Mesothelial cell of epicardium (in vitro differentiated cells): ENCODE measurements at places on chromosomes 2 and 18. TPM values are rescaled to one million over a fixed set of nuclear protein-coding genes. Genes with fewer than 3 reads are reported as not detected.

GRCh38 chr2:164044622-164045021 is 308.8 kb upstream of the FIGN start:
- no peak for DNase-seq

DNA sequence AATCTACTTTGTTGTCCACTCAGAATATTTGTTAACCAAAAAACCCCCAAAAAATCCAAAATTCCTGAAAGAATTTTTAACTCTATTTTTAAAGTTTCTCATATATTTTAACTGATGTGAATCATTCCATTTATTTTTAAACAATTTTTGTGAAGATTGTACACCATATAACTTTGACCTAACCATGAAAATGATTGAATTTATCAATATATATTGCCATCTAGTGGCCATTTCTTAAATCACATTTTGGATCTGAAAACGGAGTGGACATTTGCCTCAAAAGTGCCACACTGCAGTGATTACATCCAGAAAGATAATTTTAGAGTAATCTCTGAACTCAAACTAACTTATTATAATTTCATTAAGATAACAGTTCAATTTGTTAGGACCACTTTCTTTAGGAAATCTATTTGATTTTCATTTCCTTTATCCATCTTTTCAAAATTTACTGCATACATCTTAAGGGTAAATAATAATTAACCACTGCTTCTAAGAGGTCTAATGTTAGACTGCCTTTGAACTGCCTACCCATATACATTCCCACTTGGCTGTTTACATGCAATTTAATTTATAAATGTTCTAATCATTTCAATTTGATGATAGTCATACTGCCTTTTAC is 71.1 kb downstream of the DSC3 start:
- DNase-seq: no peak

Gene DQX1
- total RNA-seq: 0.16 to 0.42 TPM (median 0.29 TPM) in 3 replicates

DNA sequence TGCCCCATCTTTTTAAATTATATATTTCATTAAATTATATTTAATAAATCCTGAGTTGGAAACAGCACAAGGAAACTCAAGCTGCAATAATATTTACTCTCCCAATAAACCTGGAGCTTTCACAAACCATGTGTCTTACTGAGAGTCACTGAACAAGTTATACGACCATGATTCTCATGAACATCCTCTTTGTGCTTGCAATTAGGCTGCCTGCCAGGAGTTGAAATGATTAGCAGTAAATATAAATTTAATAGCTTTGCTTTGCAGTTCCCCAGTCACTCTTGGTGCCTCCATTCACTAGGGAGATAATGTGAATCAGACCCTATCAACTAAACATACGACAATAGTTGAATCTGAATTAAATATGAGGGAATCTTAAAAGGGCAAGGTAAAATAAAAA is 905.1 kb downstream of the NRXN1 start:
- DNase-seq: no peak

Gene MOCOS
- 2.2 to 3.2 TPM (median 3.2 TPM) in 3 replicates for total RNA-seq

DNA sequence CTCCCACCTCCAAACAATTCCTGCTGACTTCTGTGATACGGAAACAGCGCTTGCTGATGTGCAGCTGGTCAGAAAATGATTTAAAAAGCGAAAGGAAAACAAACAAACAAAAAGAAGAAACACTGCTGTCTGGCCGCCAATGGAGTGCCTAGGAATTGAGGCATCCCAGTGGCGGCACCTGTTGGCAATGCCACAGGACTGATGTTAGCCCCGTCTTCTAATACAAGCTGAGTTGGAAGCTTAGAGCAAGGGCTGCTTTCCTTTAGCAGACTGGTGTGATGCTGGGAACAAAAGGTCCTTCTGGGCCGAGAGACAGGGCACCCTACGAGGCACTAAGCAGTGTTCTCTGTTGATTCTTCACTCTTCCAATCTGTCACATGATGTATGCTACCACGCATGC is 163.6 kb upstream of the REV1 start:
- DNase-seq: no peak

GRCh38 chr2:82667491-82667890 is 1791.6 kb downstream of the SUCLG1 start:
- DNase-seq: no peak

GRCh38 chr2:226190479-226191252 is 609.0 kb downstream of the IRS1 start:
- DNase-seq: no peak

DNA sequence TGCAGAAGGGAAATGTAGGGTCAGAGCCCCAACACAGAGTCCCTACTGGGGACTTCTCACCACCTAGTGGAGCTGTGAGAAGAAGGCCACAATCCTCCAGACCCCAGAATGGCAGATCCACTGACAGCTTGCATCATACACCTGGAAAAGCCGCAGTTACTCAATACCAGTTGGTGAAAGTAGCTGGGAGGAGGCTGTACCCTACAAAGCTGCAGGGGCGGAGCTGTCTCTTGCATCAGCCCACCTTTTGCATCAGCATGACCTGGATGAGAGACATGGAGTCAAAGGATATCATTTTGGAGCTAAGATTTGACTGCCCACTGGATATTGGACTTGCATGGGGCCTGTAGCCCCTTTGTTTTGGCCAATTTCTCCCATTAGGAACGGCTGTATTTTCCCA is 237.3 kb downstream of the CALCRL start:
- no peak for DNase-seq
